HTR-8/SVneo (cell line): ENCODE measurements at places on chromosomes 6 and 20.

DNA sequence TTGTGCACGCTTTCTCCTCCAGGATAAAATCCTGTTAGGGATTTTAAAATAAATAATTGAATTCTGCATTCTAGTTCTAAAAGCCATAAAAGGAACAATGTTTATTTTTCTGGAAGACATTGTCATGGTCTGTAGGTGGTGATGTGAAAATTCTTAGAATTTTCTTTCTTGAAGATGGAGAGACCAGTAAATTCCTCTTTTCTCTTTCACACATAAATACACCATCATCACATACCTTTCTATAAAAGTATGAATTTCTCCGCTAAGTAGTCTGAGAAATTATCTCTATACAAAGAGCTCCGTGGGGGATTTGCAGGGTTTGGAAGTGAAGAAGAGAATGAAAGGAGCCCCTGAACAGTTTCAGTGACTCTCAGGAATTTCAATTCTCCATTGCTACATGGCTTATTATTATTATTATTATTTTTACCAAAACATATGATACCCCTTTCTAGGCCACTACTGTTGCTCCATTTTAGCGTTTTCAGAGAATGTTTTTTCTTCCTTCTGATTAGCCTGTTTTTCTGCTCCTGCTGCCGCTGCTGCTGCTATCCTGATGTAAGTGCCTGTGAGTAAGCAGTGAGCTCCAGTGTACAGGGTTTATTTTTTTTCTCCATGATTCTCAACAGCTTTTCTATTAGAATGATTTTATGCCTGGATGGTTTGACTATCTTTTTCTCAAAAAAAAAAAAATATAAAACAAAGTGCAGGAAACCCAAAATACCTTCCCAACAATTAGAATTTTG lies 145.8 kb downstream of the SAMD5 start:
- no peak for DNase-seq

DNA sequence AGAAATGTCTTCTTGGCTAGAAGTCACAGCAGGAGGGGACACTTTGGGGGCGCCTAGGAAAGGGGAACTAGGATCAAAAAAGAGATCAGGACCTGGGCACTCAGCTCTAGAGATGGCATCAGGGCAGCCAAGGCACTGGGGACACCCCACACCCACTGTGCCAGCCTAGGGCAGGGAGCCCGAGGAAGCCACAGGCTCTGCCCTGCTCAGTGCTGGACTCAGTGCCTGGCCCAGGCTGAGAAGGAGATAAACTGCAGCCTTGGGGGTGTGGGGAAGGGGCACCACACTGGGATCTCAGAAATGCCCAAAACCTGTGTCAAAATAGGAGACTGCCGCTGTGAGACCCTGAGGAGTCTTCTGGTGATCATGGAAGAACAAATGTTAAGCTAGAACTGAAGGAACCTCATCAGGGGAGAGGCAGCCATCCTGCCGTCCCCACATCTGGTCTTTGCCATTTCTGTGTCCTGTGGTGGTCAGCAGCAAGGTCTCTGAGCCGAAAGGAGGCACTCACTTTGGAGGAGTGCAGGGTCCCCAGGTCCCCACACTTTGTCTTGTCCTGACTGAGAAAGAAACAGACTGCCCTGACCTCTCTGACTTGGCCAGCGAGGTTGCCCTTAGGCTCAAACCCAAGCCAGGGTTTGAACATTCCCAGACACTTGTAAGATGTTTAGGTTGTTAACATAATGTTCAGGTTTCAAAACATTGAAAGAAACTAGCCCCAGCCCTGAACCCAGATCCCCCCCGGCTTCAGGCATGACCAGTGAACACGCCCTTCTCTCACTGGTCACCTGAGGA lies 2.3 kb downstream of the ARFRP1 start:
- no peak for DNase-seq

- DNase-seq: no peak
These were observed 153.3 kb upstream of the ARG1 start for GRCh38 chr6:131419702-131420101.

- no peak for DNase-seq
These were observed 223.9 kb upstream of the TAB2 start for GRCh38 chr6:149093643-149094042.

- no peak for DNase-seq
These were observed 13.7 kb downstream of the C6orf132 start for GRCh38 chr6:42128460-42129359.
